ENCODE measurements at places on chromosomes 1 and 21.

- no peak for DNase-seq
These were observed 91.6 kb upstream of the CAMK1G start for GRCh38 chr1:209491897-209492296.

- no peak for DNase-seq
These were observed 28.8 kb downstream of the CFAP74 start for GRCh38 chr1:1974834-1975233.

- DNase-seq: no peak
These were observed 118.8 kb downstream of the PTBP2 start for GRCh38 chr1:96840396-96840795.

DNA sequence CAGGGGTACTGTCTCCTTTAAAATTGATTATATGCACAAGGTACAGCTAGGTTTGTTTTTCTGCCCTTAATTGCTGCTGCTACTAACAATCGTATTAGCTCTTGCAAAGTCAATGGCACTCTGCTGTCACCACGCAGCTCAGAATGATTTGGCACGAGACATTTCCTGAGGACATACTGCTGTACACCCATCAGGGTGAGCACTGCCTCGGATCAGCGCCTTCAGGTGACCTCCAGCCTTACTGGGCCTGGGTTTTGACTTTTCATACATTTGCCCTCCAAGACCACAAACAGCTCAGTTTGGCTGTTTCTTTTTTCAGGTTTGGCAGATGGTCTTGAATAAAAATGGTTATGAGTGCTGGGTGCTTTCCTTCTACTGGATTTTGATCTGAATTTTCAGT lies 110.9 kb downstream of the NTPCR start:
- DNase-seq: no peak

GRCh38 chr1:97849345-97850340 lies 71.2 kb downstream of the DPYD start:
- peak; percentile 66 for DNase-seq

- DNase-seq: peak; percentile 73
These were observed 6.9 kb upstream of the IL22RA1 start for GRCh38 chr1:24149866-24150233.

DNA sequence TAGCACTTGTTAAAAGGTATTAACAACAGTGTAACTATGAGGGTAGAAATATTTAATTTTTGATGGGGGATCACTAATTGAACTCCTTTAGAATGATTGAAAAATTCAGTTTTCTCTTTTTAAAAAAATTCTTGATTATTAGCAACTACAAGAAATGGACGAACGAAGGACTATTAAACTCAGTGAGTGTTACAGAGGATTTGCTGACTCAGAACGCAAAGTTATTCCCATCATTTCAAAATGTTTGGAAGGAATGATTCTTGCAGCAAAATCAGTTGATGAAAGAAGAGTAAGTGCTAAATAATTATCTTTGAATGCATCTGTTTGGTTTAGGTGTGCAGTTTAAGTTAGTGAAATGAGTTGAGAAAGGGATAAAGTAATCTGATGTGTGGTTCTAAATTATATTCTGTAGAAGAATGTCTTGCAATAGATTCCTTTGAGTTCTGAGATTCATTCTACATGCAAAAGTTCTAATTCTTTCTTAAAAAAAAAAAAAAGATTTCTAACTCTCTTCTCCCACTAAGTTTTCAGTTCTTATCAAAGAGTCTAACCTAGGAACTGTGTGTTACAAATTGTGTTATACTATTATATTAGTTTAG lies 85.0 kb downstream of the FNBP1L start:
- no peak for DNase-seq

DNA sequence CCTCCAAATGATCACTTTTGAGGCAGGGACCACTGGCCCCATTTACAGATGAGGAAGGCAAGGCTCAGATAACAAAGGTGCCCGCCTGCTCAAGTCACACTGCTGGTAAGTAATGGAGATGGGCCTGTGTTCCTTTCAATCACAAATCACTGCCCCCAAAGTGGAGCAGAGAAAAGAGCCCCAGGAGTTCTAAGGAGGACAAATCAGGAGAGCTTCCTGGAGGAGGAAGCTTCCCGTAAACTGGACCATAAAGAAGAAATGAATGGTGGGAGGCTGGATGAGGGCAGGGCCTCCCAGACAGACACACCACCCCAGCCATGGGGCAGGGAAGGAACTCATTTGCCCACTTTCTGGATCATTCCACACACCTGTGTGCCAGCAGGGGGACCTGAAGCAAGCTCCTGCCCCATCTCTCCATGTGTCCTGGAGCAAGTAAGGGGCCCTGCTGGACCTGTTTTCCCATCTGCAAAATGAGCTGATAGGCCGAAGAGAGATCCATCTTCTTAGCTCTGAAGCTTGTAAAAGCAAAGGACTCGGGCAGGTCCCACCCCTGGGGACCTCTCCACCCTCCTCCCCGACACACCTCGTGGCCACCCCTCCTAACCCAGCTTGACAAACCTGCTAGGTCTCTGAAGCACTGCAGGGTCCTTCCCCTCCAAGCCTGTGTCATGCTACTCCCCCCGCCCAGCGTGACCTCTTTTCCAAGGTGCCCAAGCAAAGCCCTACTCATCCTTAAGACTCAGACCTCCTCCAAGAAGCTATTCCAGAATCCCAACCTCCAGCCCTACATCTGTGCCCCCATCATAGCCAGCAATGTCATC lies 5.5 kb downstream of the LAPTM5 start:
- DNase-seq: no peak

- DNase-seq: peak; percentile 89
These were observed 41.3 kb upstream of the KCNE1 start for GRCh38 chr21:34553151-34553952.

GRCh38 chr1:107750364-107750959 lies 214.5 kb downstream of the VAV3 start:
- DNase-seq: peak; percentile 56

GRCh38 chr1:205260948-205261732 lies 33.4 kb downstream of the TMCC2 start:
- no peak for DNase-seq

DNA sequence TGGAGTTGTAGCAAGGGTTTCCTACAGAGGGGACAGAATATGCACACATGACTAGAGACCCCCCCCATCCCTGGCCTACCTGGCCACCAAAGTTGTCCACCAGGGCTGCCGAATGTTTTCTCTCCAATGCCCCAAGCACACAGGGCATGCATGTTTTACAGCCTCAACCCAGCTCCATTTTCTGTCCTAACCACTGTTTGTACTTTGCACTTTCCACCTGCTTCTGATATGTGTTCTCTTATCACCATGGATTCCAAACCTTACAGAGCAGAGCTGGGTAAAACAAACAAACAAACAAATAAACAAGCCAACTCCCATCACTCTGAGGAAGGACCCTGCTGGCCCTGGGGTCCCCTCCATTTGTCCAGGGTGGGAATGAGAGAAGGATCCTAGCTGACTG lies 27.3 kb downstream of the CLIC6 start:
- no peak for DNase-seq

- peak; percentile 65 for DNase-seq
These were observed 77.8 kb downstream of the ALPL start for GRCh38 chr1:21586846-21587601.

- DNase-seq: no peak
These were observed 56.3 kb downstream of the TBX15 start for GRCh38 chr1:118931876-118932275.

- DNase-seq: peak; percentile 64
These were observed at the start of gene CAMSAP2 for GRCh38 chr1:200738327-200738948. TSS of gene CAMSAP2 (plus strand) at chr1:200738893. CDS start at chr1:200739828, 935 bp downstream.

- no peak for DNase-seq
These were observed 80.3 kb downstream of the GLIS1 start for GRCh38 chr1:53658489-53659230.

GRCh38 chr1:178484698-178485225 lies 12.0 kb downstream of the CLEC20A start:
- DNase-seq: no peak

- DNase-seq: no peak
These were observed 7.1 kb downstream of the BECN2 start for GRCh38 chr1:241964550-241965282.

DNA sequence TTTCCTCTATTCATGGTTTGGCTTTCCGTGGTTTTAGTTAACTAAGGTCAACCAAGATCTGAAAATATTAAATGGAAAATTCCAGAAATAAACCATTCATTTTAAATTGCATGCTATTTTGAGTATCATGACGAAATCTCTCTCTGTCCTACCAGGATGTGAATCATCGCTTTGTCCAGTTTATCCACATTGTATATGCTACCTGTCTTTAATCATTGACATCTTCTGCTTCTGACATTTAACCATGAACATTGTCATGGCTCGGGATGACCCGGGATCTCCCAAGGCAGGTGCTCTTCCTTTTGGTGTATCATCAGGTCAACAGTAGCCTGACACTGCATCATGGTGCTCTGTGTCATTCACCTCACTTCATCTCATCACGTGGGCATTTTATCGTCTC lies 125.5 kb upstream of the HNRNPU start:
- no peak for DNase-seq

DNA sequence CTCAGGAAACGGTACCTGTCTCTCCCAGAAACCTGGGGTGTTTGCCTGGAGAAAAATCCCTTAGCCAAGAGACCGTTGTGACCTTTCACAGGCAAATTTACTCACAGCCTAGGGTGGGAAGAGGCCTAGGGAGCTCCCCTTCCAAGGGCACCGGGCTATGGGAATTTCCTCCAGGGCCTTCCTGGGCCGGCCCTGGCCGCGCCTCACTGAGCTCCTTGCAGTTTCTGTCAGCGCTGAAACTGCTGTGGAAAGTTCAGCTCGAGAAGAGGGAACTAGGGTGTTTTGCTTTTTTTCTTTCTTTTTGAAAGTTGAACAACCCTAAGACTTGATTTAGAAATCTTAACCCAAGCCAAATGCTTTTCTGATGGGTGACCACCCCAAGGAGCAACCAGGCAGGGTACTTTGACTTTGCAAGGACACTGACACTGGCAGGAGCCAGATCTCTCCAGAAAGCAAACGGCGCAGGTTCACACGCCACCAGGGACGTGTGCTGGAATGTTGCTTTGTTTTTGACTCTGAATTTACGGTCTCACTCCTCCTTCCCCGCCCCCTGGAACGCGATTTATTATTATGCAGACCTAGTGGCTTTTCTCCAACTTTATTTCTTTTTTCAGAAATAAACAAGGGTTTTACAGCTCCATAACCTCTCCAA lies 229.6 kb upstream of the JUN start:
- no peak for DNase-seq

DNA sequence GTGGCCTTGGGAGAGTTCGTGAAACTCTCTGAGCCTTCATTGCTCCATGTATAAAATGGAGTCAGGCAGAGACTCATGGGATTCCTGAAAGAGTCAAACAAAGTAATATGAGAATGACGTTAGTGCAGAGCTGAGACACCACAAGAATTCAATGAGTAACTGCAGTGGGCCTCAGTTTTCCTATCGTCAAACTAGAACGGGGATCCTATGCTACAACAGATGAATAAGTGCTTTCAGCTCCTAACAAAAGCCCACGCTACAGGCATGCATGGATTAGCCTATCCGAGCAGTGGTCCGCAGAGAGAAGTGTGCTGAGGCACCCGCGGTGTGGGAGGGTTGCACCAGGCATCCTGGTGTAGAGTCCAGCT lies 124.7 kb downstream of the SYF2 start:
- DNase-seq: no peak

DNA sequence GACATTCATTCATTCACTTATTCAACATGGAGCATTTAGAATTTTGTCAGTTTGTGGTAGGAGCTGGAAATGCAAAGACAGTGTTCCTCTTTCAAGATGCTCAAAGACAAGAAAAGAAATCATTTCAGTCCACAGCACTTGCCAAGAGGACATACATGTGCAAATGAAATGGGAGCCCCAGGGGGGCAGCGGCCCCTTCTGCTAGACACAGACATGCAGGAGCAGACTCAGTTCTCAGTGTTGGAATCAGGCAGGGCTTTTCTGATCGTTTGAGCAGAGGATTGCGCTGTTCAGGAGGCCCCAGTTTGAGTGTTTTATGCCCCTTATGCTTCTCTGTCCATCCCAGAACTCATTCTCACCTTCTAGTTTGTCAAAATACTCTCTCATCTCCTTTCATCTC lies 35.6 kb upstream of the VASH2 start:
- no peak for DNase-seq

DNA sequence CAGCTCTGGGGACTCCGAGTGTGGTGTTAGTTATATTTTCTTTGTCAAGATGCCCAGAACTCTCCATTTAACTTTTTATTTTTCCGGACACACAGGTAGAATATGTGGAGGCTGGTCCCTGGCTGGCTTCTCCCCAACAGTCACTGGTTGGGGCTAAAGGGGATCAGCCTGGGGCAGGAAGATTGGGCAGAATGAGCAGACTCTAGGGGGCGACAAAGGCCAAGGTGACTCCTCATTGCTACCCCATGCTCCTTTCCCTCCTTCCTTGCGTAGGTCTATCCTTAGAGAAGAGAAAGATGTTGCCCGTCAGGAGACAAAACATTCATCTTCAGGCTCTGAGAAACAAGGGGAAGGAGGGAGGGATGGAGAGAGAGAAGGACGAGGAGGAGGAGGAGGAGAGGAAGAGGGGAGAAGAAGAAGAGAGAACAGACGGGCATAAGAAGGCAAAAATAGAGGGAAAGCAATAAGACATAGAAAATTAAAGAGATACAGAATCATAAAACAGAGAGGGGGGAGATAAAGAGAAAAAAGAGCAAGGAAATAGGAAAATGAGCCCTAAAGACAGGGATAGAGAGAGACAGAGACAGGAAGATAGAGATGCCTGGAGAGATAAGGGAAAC lies 89.9 kb downstream of the FOXD2 start:
- no peak for DNase-seq

DNA sequence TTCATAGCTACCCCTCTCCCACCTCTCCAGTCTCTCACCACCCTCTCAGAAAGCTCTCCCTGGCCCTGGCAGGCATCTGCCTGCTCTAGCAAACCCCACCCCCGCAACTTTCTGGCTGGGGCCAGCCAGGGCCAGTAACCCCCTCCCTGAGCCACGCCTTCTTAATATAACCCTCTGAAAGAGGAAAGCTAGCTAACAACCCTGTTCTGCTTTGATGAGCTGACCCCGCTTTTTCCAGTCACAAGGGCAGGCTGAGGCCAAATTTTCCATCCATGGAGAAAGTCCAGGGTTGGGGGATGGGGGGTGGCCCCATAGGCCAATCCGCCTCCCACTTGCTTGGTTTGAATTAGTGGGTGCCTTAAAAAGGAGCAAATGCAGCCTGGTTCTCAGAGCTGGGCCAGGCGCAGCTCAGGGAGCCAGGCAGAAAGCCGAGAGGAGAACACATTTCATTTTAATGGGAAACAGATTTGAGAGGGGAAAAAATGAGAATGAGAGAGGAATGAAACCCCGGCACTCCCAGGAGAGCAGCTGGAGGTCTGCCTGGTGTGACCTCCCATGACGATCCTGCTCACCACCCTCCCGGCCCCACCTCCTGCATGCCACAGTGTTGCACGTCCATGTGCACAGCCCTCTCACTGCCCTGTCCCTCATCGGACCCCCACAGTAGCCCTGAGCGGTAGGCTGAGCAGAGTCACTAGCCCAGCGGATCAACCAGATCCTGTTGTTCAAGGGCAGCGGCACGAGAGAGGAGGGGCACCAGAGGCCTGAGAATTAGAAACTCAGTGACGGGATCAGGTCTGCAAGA lies 62.3 kb downstream of the OPTC start:
- DNase-seq: peak; percentile 50
